Activated CD4-positive, alpha-beta T cell treated with anti-CD3 and anti-CD28 coated beads for 48 hours (primary cell): ENCODE measurements at places on chromosomes 6 and 20.

GRCh38 chr6:27672113-27672799 is 199.4 kb upstream of the ZNF184 start:
- peak; percentile 63 for DNase-seq

GRCh38 chr6:78701407-78701806 is 165.9 kb upstream of the IRAK1BP1 start:
- no peak for DNase-seq

DNA sequence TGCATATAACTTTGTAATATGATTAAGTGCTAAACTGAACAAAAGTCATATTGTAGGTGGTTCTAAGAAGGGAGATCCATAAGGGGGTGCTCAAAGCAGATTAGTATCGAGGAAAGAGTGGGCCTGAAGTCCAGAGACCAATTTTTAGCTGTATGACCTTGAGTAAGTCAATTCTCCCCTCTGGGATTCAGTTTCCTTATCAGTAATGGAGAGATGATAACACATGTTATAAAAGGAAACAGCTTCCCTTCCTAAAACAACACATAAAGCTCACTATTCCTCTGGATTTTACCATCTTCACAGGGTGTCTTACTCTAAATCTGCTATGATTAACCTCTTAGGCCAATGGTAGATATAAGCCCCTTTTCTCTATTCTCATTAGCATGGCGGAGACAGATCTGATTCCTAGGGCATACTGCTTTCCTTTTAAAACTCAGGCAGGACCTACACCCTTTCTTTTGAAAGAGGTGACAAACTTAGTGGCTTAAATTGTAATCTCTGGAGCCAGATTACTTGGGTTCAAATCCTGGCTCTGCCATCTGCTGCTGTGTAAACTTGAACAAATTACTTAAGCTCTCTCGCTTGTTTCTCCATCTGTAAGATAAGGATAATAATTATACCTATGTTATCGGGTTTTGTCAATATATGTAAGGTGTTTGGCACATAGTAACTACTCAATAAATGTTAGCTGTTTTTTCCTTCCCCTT is 39.5 kb downstream of the ACSS2 start:
- DNase-seq, result no peak

GRCh38 chr6:104884867-104885517 is 25.3 kb upstream of the HACE1 start:
- peak; percentile 3 for DNase-seq

DNA sequence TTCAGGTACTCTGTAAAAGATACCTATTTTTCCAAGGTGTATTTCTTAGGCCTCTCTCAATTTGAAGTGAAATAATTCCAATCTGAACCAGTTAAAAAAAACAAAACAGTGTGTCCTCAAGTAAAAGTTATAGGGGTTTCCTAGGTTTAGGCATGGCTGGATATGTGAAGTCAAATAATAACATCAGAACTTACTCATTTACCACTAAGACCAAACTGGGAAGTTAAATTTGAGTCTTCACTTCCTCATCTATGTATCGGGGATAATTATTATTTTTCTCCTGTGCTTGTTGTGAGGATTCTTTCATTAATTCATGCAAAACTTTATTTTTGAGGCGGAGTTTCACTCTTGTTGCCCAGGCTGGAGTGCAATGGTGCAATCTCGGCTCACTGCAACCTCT is 86.2 kb upstream of the PTPRK start:
- DNase-seq, result no peak

GRCh38 chr20:32872266-32872665 is 13.5 kb downstream of the EFCAB8 start:
- no peak for DNase-seq

- no peak for DNase-seq
Measured at GRCh38 chr6:149176971-149177667, 140.4 kb upstream of the TAB2 start.

- peak; percentile 23 for DNase-seq
Measured at GRCh38 chr6:89433252-89434149, 549 bp downstream of the ANKRD6 start.

GRCh38 chr6:137126875-137127485 is 46.5 kb downstream of the IL22RA2 start:
- no peak for DNase-seq

DNA sequence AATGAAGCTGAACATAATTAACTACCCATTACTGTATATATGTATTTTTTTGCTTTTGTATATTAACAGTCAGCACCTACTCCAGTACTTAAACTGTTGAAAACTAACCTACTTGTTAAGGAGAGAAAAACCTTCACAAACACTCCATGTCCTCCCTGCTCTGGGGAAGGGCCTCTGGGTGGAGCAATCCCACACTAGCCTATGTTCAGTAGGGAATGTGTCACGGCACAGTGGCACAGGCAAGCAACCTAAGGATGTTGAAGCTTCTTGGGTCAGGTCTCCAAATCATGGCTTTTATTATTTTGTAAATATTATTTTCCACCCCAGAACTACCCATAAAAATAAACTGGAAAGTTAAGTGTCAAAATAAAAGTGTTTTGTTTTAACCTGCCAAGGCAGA is 5.3 kb downstream of the MAN1A1 start:
- DNase-seq, result no peak

DNA sequence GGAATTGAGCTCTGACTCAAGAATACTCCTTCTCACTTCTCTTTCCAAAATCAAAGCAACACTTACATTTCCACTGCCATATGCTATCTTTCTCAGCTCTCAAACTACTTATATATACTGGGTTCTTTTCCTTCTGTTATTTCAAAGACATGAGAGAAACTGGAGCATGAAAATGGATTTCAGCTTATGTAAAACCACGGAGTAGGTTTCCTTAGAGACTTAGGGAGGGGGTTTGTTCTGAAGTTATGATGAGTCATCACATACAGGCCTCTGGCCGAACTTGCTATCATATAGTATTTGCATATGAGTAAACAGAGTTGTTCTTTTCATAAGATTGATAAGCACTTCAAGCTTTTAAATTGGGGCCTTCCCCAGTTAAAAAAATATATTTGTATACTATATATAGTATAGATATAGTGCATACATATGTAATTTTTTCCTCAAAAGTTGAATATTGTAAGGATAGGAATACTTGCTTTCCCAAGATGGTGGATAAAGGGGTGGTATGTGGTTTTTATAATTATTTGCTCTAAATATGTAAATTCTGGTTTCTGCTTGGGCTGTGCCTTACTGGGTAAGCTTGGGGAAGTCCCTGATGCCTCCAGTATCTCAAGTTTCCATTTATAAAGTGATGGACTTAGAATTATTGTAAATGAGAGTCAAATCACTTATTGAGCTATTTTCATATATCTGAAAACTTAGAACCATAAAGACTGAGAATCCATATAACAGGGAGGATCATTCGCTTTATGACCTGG is 273.9 kb downstream of the RFPL4B start:
- DNase-seq, result no peak

DNA sequence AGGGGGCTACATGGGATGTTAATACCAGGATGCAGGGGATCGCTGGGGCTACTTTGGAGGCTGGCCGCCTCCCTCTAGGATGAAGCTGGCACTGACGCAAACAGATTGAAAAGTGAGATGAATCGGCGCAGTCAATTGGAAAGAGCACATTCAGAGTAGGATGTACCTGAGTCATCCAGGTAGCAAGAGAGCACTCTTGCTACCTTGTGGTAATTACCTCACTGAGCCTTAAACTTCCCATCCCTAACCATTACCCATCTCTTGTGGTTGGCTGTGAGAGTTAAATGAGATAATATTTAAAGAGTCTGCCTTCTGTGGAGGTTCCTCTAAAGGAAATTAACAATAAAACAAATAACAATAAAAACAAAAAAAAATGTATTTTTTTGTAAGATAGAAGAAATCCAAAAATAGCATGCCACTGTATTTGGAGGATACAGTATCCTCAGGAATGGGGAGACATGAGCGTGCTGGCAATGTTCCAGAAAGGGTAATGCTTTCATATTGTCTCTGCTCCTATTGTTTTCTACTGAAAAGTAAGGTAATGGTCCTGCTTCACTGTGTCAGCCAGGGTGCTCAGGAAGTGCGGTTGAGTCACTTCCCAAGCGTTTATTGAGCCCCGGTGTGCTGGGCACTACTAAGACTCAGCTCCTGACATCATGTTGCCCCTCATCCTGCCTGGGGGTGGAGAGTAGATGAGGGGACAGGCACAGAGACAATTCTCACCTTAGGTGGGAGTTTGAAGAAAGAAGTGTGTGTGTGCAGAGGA is 301.1 kb downstream of the EYA4 start:
- no peak for DNase-seq

GRCh38 chr20:3813848-3814581 is 6.3 kb upstream of the AP5S1 start:
- peak; percentile 44 for DNase-seq

DNA sequence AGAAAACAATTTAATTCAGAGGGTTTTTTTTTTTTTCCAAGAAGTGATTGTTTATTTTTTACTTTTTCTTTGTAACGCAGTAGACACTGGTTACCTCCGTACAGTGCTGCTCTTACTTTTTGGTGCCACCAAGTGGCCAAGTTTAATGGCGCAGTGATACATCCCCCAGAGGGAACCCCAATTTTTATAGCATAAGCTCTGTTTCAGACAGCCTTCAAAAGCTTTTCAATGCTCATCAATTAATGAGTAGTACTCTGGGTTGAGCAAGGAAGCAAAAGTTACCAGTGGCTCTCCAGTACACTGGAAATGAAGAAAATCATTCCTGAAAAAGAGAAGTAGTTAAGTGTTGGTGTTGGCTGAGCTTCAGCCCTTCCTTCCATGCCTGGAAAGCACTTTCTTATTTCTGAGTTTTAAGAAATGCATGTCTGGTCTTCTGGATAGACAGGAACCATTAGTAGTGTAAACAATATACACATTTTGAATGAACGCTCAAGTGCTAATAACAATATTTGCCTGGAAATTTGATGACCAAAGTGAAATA is 129.1 kb upstream of the SMLR1 start:
- DNase-seq, result peak; percentile 76

GRCh38 chr20:32946629-32947028 is 57.6 kb downstream of the SUN5 start:
- DNase-seq, result no peak

- no peak for DNase-seq
Measured at GRCh38 chr20:1816384-1817381, 78.5 kb upstream of the SIRPA start.

DNA sequence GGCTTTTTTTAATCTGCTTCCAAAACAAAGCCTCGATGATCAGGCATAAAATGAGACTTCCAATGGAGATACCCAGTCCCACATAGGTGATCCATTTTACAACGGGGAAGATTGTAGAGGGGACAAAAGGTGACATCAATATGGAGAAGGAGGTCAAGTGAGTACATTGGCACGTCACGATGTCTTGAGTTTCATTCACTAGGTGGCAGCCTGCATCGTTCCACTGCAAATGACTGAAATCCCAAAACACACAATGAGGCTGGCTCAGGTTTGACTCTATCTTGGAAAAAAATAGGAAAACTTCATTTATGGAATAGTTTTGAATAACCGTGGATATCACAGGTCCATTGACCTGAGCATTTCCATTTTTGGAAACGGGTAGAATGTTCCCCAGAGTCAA is 32.5 kb downstream of the ADGRF1 start:
- no peak for DNase-seq

GRCh38 chr6:5481033-5481432 is 219.7 kb downstream of the FARS2 start:
- DNase-seq, result no peak

DNA sequence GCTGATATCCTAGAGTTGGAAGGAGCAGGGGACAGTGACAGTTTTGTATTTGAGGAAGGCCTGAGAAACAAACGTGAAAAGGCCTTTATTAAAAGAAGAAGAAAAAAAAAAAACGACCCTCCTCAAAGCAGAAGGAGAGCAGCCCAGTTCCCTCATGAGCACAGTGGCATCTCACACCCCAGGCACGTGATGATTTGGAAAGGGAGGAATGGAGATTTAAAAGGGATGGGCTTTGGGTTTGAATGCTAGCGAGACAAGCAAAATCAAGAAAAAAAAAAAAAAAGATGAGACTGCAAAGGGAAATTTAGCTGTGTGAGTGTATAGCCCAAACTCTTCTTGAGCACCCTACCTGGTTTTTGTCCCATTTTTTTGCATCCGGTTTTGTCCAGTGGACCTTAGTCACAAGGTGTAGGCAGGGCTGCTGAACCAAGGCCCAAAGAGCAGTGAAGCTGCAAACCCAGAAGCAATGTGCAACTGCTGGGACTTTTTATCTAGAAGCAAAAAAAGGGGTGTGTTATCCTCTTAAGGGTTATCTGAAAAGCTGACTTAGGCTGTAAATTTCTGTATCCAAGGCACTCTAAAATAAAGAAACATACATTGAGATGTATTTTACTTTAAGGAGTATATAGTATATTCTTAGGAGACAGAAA is 54.5 kb upstream of the RREB1 start:
- DNase-seq, result no peak

- no peak for DNase-seq
Measured at GRCh38 chr6:138666636-138667035, 106.9 kb upstream of the CCDC28A start.

GRCh38 chr6:76351275-76351674 is 278.8 kb upstream of the IMPG1 start:
- DNase-seq, result no peak

DNA sequence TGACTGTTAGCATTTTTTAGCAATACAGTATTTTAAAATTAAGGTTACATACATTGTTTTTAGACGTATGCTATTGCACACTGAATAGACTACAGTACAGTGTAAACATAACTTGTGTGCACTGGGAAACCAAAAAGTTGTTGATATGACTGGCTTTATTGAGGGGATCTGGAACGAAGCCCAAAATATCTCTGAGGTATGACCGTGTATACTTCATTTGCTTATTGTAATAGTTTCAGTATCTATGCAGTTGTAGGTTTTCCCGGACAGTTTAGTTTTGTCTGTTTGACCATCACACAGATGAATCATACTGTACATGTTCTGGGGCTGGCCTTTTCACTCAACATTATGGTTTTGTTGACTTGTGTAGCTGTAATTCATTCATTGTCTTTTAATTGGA is 6.9 kb upstream of the ZBTB12 start:
- DNase-seq, result no peak

GRCh38 chr6:156425359-156426020 is 351.7 kb upstream of the ARID1B start:
- DNase-seq, result no peak

GRCh38 chr6:124234801-124235200 is 431.1 kb downstream of the NKAIN2 start:
- DNase-seq, result no peak

- no peak for DNase-seq
Measured at GRCh38 chr6:136750696-136751521, 41.4 kb downstream of the MAP3K5 start.

GRCh38 chr6:70599187-70599586 is 32.5 kb downstream of the SDHAF4 start:
- peak; percentile 13 for DNase-seq

DNA sequence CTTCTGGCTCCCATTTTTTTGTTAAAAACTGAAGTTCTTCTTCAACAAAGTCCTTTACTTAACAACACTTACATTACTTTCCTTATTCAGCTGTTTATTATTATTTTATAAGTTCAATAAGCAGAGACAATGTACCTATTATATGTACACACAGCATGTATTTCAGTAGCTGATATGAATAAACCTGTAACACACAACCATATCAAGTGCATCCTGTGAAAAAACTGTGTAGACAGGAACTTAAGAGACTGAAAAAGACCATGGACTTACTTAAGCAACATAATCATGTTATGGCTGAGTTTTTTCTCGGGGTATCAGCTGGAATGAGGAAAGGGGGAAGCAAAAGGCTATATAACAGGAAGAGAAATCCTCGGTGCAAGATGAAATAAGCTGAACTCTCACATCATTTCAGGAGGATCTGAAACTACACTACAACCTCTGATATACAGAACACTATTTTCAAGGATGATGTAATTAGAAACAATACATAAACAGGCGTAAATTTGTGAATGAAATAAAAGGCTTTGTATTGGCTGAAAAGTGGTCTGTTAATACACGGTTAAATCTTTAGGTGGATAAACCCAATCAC is 70.9 kb downstream of the REV3L start:
- no peak for DNase-seq
